ENCODE measurements at places on chromosomes 6 and 20.

GRCh38 chr20:50108556-50109235 is 4.3 kb downstream of the UBE2V1 start:
- DNase-seq: no peak

- DNase-seq: no peak
These were observed 87.0 kb downstream of the FAM217A start for GRCh38 chr6:3991941-3992340.

GRCh38 chr6:26420688-26421171 is 18.7 kb downstream of the BTN3A1 start:
- DNase-seq: peak; percentile 71

DNA sequence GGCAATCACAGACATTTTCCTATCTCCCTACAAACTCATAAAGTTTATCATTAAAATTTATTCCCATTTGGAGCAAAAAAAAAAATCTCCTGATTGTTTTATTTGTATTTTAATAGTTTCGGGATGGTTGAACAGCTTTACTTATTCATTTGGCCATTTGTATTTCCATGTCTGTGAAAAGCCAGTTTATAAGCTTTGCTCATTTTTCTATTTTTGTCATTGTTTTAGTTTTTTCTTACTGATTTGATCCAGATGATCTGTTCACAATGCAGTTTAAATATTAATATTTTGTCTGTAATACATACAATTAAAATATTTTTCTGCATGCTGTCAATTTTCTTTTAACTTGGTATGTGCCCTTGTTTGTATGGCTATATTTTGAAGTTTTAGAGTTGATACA is 65.2 kb upstream of the CCN2 start:
- DNase-seq: no peak

GRCh38 chr6:119040229-119040628 is 38.2 kb downstream of the FAM184A start:
- no peak for DNase-seq

- DNase-seq: no peak
These were observed 78.4 kb downstream of the CDH4 start for GRCh38 chr20:61330441-61330840.

DNA sequence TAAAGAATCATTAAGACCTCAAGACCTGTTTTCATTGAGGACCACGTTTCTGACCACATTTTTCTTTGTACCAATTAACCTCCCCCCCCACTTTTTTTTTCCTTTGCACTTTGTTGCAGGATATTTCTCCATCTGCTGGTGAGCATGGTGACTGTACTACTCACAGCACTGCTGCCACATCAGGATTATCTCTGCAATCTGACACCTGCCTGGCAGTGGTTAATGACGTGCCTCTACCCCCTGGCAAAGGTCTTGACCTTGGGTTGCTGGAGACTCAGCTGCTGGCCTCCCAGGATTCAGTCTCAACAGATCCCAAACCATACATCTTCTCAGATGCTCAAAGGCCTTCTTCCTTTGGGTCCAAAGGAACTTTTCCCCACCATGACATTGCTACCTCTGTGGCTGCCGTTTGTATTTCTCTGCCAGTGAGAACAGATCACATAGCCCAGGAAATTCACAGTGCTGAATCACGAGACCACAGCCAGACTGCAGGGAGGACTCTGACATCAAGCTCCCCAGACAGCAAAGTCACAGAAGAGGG is 46.6 kb upstream of the EDN3 start:
- DNase-seq: no peak

DNA sequence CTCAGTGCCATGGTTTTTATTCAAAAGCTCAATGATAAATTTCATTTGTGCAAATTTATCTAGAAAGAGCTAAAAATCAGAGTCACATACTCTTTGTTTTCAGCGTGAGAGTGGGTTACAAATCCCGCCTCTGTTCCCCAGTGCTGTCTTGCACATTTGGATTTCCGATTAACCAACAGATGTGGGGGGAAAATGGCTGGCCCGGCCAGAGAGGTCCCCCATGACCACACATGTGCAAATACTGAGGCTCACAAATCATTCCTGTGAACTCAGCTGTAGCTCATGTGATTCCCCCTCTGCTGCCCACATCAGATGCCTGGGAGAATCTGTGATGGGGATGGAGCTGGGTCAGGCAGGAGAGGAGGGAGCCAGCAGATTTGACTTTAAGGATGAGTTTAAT is 168.7 kb downstream of the PAX1 start:
- no peak for DNase-seq

GRCh38 chr6:41413250-41413649 is 77.8 kb downstream of the NCR2 start:
- no peak for DNase-seq

- no peak for DNase-seq
These were observed 58.2 kb downstream of the SPACA1 start for GRCh38 chr6:88105741-88106340.

DNA sequence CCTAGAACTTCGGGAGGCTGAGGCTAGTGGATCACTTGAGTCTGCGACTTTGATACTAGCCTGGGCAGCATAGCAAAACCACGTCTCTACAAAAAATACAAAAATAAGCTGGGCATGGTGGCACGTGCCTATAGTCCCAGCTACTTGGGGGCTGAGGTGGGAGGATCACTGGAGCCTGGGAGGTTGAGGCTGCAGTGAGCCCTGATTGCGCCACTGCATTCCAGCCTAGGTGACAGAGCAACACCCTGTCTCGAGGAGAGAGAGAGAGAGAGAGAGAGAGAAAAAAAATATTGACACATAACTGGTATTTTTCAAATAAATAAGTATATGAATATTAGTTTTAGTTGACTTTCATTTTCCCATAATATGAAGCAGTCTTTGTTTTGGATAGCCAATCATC is 222.2 kb downstream of the BTBD9 start:
- DNase-seq: no peak

DNA sequence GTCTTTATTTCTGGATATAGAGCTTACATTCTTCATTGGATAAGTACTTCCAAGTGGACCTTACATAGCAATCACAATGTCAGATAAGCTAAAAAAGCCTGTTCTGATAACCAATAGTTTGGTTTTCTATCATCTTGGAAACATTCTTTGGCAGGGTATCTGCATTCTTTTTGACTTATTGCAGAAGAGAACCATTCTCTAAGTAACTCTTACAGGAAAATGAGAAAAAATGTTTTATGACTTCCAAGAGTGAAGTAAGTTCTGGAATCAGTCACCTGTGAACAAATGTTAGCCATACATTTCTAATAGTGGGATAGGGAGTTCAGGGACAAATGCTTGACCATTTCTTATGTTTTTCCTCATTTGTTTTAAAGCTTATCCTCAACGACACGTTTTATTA is 564.0 kb downstream of the CD109 start:
- DNase-seq: no peak

DNA sequence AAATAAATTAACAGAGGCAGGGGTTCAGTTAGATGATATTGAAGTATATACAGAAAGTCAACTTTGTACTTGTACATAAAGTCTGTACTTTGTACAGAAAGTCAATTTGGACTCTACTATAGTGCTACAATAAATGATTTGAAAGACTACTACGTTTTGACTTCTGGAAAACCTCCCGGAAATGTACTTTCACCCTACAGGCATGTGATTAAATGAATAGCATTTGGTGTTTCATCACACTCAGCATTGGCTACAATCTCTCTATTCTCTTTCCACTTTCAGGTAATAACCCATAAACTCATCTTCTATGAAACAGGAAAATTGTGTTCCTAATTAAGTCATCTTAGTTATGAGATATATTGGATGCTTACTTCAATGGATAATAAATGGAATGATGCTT is 25.6 kb upstream of the MC3R start:
- no peak for DNase-seq

GRCh38 chr6:84222426-84222825 is 5.0 kb downstream of the CEP162 start:
- DNase-seq: no peak

GRCh38 chr6:140403020-140403419 is 1028.6 kb upstream of the CITED2 start:
- DNase-seq: no peak

DNA sequence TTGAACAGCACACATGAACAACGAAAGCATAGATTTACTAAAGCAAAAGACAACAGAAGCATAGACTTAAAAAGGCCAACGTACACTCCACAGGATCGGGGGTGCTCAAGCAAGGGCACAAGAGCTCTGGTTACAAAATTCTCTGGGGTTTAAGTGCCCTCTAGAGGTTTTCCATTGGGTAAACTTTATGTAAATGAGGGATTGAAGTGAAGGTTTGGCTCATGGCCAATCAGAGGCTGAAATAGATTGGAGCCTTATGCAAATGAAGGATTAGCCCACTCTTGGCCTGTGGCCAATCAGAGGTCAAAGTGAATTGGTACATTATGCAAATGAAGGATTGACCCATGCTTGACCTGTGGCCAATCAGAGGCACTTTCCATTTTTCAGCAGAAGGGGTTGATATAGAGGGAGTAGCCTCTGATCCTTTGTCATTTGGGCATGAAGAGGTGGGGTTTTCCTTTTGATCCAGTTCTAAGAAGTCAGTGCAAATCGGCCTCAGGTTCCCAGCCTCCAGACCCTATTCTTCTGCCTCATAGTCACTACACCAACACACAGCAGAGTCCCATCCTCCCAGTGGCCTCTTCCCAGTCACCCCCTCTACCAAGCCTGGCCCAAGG is 244.9 kb downstream of the THBS2 start:
- DNase-seq: peak; percentile 22

DNA sequence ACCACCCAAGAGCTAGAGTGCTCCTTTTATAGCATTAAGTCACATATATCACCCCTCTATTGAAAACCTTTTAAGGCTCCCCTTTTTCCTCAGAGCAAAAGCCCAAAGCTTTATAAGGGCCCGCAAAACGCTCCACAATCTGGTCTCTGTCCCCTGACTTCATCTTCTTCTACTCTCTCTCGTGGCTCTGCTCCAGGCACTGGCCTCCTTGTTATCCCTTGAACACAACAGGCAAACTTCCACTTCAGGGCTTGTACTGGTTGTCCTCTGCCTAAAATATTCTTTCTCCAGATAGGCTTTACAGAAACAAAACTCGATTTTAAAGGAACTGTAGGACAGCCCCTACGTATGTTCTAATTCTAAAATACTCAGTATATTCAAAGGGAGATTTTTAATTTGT is 44.0 kb upstream of the SPDEF start:
- no peak for DNase-seq

DNA sequence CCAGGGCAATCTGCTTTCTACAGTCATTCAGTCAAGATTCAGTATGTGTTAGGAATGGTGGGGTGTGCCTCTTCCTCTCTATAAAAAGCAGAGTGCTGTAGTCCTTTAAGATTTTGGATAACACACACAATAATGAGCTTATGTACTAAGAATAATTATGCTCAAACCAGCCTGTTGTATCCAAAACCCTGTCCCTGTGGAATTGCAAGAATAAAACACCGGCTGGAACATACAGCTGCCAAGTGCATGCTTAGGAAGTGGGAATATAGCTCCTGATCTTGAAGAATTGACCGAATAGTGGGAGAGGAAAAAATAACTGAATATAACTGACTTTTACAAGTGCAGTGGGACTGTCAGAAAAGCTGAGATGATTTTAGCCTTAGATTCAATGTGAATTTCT is 979 bp upstream of the MOCS1 start:
- no peak for DNase-seq

DNA sequence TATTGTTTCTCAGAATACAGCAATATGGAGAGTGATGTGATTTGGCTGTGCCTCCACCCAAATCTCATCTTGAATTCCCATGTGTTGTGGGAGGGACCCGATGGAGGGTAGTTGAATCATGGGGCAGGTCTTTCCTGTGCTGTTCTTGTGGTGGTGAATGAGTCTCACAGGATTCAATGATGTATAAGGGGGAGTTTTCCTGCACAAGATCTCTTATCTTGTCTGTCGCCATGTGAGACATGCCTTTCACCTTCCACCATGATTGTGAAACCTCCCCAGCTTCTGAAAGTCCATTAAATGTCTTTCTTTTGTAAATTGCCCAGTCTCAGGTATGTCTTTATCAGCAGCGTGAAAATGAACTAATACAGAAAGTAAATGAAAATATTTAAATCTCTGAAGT is 234.8 kb upstream of the TENT5A start:
- DNase-seq: no peak

- no peak for DNase-seq
These were observed 70.6 kb downstream of the IGF2R start for GRCh38 chr6:160039441-160039840.

- DNase-seq: no peak
These were observed 144.7 kb downstream of the QRSL1 start for GRCh38 chr6:106773996-106774629.

- DNase-seq: no peak
These were observed 18.5 kb downstream of the CD2AP start for GRCh38 chr6:47495954-47496545.

- DNase-seq: peak; percentile 32
These were observed 55.0 kb upstream of the KCNK16 start for GRCh38 chr6:39377539-39377950.

Measured in LHCN-M2 (cell line).